ENCODE measurements at places on chromosomes 1 and 21.

DNA sequence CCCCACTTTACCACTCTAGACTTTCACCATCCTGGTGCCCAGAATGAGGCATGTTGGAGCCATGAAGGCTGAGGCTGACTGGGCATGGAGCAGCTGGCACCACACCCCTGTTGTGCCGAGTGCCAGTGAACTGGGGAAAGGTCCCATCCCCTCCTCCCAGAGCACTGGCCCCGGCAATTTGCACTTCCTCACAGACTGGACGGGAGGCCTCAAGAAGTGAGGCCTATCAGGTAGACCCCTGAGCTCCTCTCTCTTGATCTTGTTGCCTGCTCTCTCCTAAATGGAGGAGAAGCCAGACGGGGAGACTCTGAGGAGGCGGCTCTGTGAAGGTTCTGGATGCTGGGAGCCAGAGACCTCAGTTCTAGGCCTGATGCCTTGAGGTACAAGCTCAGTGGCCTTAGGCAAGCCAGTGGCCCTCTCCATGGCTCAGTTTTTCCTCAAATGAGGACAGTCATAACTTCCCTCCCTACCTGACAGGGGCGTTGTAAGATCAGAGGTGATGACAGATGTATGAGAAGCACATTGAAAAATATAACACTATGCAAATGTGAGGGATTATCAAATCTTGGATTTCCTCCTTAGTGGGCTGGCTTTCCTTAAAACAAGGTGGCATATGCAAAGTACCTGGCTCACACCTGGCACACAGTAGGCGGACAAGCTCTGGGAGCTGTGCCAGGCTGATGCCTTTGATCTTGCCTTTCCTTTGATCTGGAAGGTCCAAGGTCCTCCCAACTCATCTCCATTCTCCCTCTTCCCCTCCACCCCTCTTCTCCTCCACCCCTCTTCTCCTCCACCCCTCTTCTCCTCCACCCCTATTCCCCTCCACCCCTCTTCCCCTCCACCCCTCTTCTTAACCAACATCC is 6.7 kb downstream of the GRHL3 start:
- no peak for DNase-seq

GRCh38 chr1:10101929-10102328 is 69.2 kb downstream of the UBE4B start:
- no peak for DNase-seq

DNA sequence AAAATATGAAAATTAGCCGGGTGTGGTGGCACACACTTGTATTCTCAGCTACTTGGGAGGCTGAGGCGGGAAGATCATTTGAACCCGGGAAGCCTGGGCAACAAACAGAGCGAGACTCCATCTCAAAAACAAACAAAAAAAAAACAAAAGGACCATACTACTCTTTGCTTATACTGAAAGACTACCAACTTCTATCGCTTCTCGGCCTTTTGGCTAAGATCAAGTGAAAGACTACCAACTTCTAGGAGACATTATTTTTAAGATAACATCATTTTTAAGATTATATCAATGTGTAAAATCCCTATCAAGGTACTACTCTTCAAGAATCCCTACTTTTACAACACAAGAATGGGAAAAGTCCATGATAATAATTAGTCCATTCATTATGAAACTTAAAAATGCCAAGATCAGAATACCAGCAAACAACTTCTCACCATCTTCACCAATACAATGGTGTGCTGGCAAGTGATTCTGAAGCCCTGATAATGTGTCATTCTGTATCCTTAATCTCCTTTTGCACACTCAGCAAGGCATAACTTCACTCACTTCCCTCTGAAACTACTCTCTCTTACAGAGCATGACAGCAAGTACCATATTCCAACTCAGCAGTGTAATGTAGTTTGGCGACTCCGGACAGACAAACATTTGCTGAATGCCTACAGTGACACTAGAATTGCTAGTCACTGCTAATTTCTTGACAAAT is 1.7 kb downstream of the PTP4A2 start:
- DNase-seq, result peak; percentile 38

- DNase-seq, result no peak
Observed at GRCh38 chr21:17539323-17539722, 26.5 kb downstream of the CXADR start.

GRCh38 chr1:41392528-41392924 is 31.3 kb downstream of the FOXO6 start:
- no peak for DNase-seq

DNA sequence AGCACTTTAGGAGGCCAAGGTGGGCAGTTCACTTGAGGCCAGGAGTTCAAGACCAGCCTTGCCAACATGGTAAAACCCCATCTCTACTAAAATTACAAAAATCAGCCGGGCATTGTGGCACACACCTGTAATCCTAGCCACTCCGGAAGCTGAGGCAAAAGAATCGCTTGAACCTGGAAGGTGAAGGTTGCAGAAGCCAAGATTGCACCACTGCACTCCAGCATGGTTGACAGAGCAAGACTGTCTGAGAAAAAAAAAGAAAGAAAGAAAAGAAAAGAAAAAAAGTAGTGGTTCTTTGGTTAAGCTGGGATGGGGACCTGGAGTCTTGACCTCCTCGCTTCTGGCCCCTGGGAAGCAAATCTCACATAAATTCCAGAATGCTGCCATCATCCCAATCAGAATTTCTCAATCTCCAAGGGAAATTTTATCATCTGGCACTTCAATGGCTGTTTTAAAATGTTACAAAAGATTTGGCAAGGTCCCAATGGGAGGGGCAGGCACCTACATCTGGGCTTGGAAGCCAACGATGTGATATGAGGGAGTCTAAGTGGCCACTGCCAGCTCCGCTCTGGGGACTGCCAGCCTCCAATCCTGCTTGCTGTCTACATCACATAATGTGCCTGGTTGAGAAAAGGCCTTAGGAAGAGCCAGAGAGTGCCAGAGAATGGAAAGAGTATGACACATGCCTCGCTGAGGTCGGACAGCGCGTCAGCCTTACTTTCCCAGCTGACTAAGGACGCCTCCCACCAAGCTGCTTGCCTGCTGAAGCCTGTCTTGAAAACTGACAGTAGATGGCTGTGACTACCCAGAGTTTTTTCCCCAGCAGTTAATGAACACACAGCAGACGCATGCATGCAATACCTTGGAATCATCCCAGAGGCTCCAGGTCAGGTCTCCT is 42.1 kb upstream of the SRP9 start:
- peak; percentile 96 for DNase-seq

DNA sequence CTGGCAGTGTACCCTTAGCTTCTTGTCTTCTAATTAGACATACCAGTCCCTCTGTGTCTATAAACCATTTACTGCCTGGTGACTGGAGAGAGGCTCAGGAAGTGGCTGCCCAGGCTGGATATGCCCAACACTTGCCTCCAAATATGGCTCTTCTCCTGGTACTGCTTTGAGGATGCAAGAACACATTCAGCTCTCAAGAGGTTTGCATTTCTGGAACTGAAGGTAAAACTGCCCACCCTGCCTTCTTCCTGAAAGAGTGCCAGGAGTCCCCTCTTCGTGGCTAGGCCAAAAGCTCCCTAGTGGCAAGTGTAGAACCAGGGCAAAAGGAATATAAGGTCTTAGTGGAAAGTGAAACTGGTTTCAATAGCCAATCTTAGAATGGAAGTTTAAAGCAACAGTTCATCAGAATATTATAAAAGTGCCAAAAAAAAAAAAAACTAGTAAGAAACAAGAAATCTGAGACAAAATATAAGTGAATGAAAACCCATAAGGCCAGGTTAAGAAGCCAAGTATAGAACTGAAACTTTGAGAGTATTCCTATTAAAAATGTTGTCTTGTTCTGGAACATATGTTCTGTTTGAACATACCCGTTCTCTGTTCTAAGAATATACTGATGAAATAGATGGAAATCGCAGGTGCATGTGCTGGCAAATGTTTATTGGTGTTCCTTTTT is 77.2 kb upstream of the CTTNBP2NL start:
- DNase-seq, result no peak

- no peak for DNase-seq
Observed at GRCh38 chr1:248853663-248854375, 5.1 kb downstream of the ZNF692 start.
